Ovary (tissue), 10 donors: ENCODE measurements at places on chromosomes 3 and 15.

DNA sequence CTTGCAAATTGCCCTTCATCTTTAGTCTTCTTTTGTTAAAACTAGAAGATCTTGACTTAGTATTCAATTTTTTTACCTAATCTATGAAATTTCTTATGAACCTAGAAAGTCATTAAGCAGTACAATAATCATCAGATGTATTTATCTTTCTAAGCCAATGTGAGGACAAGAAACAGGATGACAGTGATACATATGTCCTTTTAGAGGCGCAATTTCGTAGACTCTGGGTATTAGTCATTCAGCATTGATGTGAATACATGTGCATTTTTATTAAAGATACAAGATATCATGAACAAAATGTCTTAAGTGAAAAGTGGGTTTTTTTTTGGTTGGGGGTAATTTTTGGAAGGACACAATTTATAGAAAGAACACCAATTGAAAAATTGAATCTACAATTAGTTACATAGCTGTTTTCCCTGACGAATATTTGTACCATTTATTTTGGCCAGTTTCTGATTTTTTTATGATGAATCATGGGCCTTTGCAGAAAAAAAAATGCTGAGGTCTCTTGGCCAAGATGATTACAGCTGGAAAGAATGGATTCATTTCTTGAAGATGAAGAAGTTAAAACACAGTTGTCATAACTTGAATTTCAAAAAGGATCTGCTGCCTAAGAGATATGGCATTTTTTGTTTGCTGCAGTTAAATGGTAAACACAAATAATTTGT is 48.9 kb upstream of the AGTR1 start:
- DNase-seq = no peak

- no peak for DNase-seq
These were observed 94.2 kb downstream of the PDCD6IP start for GRCh38 chr3:33892655-33893054.

GRCh38 chr15:57422113-57422754 is 45.9 kb downstream of the CGNL1 start:
- DNase-seq = no peak

GRCh38 chr3:178174201-178174915 is 361.9 kb upstream of the KCNMB2 start:
- DNase-seq = no peak

DNA sequence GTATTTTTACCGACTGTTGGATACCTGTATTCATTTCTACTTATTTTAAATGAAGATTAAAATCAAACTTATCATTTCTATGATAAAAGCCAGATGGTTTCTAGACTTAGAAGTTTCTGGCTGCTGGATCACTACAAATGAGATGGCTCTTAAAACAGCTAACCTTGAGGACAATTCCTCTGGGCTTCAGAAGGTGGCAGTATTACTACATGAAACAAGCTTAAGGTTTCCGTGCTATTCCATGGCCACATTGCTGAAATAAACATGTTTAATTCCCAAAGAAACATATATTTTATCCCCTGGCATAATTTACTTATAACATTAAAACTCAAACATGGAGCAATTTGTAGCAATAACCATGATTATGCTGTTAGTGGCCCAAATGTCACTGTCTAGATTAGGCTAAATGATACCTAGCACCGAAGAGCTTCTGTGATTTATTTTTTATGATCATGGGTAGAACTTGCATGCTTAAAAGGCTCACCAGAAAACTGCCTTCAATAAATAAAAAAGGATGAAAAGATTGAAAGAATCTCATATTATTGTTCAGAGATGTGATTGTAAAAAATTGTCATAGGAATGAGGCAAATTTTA is 204.0 kb upstream of the NANOGP8 start:
- DNase-seq = no peak

GRCh38 chr3:29363110-29363509 is 82.2 kb downstream of the RBMS3 start:
- DNase-seq = no peak

DNA sequence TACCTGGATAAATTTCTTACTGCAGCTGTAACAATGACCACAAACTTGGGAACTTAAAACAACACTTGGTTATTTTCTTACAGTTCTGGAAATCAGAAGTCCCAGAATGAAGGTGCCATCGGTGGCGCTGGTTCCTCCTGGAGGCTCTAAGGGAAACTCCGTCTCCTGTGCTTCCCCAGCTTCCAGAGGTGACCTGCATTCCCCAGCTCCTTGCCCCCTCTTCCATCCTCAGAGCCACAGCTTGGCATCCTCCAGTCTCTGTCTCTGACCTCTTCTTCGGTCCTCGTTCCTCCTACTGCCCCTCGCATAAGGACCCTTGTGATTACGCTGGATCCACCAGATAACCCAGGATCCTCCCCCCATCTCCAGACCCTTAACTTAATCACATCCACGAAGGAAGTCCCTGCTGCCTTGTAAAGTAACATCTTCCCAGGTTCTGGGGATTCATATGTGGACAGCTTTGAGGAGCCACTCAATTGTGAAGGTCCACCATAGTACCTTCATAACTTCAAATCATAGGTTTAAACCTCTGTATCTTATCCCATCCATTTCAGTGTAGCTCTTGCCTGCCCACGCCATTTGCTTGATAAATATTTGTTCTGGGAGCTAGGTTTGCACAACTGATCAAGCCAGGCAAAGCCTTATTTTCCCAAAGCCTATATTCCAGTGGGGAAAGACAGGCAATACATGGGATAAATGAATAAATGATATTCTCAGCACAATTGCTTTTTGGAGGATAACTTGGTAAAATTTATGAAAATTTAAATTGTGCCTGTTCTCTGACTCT is 34.8 kb downstream of the KLF15 start:
- DNase-seq = no peak

GRCh38 chr3:53224536-53224935 is 31.3 kb downstream of the TKT start:
- DNase-seq = no peak

DNA sequence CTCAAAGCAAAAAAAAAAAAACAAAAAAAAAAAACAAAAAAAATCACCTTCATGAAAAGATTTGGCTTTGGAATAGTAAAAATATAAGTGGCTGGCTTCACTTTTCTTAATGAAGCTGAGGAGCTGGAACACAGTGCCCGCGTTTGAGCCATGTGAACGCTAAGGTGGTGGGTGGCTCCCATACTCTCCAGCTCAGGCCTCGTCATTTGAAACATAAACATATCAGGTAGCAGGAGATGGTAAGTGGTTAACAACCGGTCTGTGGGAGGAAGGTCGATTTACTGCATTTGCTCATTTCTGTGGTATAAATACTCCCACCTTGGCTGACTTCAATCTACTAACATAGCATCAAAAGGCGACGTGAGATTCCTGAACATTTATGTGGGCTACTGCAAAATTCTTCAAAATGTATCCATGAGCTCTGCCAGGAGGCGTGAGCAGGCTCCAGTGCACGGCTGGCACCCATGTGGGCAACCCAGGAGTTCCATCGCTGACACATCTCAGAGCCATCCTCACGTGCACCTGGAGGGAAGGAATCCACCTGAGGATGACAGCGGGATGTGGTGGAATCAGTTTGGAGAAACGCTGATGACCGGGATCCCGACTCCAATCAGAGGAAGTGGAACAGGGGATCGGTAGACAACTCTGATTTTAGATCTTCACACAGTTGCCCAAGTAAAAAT is 157.6 kb downstream of the ATP10A start:
- no peak for DNase-seq

DNA sequence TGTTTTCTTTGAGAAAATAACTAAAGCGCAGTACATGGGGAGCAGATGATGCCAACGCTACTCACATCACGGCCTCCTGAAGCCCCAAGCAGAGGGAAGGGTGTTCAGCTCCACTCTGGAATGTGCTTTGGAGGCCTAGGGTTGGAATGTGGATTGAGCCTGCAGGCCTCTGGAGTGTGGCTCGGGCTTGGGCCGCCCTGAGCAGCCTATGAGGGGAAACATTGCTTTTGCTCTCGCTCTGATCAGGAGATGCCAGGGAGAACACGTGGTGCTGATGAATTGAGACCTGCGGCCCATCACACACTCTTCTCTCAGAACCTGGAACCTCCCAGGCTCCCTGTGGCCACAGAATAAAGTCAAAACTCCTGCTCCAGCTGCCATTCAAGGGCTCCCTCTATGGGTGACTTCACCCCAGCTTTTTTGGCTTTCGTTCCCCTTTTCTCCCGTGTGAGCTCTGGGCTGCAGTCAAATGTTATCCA is 23.3 kb downstream of the CCDC13 start:
- DNase-seq = no peak

GRCh38 chr3:36362216-36362615 is 18.1 kb upstream of the STAC start:
- DNase-seq = no peak

DNA sequence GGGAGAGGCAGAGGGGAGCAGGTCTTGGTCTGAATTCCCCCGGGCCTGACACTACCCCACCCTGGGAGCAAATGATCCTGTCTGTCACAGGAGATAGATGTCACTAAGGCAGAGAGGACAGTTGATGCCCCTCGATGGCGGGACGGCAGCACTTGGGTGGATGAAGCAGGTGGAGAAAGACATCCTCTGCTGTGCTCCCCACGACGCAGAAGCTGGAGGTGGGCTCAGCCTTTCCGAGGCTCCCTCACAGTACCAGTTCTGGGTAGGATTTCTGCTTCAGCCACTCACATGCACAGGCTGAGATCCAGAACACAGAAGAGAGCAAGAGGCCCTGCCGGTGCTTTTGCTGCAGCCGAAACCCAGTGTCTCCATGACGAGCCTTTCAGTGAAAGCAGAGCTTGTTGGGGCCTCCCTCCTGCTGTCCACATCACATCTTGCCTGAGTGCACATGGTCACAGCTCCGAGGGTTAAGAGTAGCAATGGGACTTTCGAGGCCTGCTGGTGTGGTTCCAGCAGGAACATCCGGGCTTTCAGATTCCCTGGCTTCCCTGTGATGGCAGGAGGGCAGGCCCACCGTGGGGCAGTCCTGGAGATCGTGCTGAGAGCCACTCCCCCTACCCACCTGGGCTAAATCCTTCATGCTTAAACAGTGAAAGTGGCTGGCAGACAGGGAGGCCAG is 107.3 kb upstream of the PRR20G start:
- no peak for DNase-seq

GRCh38 chr3:193853511-193854219 is 260.7 kb downstream of the OPA1 start:
- no peak for DNase-seq

DNA sequence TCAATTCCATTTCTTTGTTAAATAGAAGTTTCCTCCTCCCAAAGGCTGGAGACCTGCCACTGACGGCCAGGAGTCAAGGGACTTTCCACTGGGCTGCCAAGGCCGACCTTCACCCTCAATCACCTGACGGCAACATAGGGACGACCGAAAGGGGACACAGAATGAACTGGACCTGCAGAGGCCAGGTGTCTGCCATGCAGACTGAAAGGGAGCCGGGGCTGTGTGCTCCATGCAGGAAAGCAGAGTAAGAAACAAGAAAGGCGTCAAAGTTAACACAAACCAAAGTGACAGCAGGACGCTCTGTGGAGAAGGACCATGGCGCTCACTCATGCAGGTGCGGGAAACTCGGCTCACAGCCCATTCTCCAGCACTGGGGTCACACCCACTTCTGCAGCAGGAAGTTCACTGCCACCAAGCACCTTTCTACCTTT is 26.1 kb downstream of the ZXDC start:
- no peak for DNase-seq

DNA sequence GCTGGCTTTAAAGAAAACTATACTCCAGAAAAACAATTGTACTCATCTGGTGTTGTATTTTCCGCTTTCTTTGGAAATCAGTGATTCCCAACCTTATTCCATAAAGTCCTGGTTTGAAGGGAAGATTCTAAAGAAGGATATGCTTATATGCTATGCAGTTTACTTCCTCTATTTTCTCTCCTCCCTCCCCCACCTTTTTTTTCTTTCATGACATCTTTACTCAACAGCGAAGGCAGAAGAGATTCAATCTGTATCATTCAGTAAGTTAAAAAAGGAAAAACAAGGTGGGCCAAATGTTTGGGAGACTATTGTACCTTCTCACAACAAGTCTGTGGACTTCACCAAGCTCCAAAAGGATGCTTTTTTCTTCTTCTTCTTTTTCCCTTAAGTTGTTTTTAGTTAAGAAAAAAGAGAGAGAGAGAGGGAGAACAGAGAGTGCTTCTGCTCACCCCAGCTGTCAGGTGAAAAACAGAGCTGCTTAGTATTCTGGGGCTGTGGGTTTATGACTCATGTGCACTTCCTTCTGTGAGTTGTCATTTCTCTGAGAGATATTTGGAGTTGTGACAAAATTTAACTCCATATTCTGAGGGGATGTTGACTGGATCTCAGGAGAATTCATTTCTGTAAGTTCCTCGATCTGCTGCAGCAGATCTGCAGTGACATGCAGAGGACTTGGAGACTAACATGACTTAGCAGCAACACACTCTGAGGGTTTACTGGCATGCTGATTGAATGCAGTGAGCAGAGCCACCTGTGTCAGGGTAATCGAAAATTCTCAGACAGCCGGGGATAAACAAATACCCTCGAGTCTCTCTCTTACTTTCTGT is 70.7 kb downstream of the SSR3 start:
- DNase-seq = no peak

DNA sequence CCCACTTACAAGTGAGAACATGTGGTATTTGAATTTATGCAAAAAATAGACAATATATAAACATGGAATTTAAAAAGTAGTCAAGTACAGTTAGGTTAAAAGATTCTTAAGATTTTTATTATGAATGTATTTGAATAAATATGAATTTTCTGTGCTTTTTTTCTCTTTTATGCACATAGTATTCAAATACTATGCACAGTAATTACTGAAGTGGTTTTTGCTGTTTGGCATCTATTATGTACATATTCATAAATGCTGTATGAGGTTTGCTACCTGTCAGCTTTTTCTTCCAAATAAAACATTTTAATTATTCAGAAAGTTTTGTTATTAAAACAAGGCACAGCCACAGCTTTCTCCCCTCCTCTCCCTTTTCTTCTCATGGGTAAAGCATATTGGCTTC is 1272.7 kb downstream of the NSUN3 start:
- no peak for DNase-seq

- DNase-seq = no peak
These were observed 468.9 kb upstream of the WNT5A start for GRCh38 chr3:55955891-55956477.

GRCh38 chr3:42120866-42121265 is 29.7 kb downstream of the TRAK1 start:
- DNase-seq = no peak

GRCh38 chr3:153023896-153024295 is 138.1 kb upstream of the RAP2B start:
- no peak for DNase-seq

DNA sequence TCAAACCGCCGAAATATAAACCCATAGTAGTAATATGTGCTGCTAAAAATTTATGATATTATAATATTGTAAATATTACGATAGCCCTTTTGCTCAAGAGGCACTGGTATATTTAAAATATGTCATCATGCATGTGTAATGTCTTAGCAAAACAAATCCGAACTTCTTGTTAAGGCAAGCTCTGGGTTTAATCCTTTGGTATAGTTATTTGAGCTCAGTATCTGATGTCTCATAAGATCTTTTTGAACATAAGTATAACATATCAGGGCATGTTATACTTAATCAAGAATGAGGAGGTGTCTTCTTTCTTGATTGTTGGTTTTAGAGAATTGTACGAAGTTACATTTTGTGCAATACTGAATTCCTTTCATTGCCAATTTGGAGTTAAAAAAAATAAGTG is 154.1 kb upstream of the CBLB start:
- DNase-seq = no peak
